Esophagus mucosa (tissue), 1 donor: ENCODE measurements at places on chromosomes 3 and 15. TPM values are rescaled to one million over a fixed set of nuclear protein-coding genes. Genes with fewer than 3 reads are reported as not detected.

TM6SF1 gene
- 0.48 TPM for total RNA-seq

- ATAC-seq = no peak
These were observed 463.9 kb upstream of the ADAMTS9 start for GRCh38 chr3:65151666-65152065.

SPESP1 gene
- 0.52 TPM for total RNA-seq

RAB11A gene
- total RNA-seq = 458 TPM

DNA sequence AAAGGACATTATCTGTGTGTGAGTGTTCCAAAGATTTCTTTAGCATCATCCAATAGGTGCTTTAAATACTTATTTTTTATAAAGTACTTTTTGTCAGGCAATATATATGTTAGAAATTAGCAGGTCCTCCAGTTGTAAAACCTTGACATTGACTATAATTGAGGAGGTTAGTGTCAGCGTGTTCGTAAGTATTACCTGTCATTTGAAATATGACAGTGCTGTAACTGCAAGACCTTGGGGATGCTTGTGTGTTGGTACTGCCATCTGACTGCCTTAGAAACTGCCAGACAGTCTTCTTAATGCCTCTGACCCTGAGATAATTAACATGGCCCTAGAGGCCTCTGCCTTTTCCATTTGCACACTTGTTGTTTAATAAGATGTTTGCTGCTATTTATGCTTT, 170.7 kb downstream of the NAALADL2 start:
- ATAC-seq = no peak

DNA sequence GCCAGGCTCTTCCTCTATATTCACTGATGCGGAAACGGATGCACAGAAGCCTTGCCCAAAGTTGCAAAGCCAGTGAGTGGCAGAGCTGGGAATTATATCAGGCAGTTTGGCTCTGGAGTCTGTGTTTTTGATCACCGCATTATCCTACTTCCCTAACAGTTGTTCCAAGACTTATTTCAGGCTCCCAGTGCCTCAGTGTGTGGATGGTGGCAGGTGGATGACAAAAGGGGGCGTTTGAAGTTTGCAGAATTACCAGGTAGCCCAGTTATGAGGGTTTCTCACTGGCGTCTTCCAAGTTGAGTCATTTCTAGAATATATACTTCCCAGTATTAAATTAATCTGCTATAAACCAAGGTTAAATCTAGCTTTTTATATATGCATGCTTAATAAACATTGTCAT, 81.0 kb downstream of the USP13 start:
- ATAC-seq = no peak

PRSS50 gene
- total RNA-seq = not detected

DNA sequence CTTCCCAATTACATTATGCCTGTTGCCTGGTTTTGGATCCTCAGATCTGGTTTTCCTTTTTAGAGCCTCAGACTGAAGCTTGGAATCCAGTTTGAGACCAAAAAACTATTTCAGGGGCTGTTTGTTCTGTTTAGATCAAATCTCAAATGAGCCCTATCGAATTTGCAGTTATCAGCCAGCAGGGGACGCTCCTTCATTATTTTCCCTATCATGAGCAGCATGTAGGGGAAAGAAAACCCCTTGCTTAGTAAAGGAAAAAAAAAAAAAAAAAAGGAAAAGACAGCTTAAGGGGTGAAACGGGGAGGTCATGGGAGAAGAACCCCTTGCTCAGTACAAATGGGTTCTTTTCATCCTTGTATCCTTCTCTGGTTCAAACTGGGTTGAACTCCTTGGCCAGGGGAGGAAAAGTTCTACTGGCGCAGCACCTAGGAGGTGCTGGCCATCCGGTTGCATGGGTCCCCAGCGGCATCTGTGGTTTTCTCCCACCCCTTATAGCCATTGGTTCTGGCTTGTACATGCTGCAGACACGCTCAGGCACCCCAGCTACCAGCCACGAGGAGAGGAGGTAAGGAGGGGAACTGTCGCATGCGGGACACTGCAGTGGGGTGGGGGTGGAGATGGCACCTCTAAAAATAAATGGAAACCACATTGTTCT, 1375.1 kb upstream of the ALCAM start:
- no peak for ATAC-seq

- ATAC-seq = peak; percentile 28
These were observed 298.3 kb downstream of the SHQ1 start for GRCh38 chr3:72549761-72550581.

DNA sequence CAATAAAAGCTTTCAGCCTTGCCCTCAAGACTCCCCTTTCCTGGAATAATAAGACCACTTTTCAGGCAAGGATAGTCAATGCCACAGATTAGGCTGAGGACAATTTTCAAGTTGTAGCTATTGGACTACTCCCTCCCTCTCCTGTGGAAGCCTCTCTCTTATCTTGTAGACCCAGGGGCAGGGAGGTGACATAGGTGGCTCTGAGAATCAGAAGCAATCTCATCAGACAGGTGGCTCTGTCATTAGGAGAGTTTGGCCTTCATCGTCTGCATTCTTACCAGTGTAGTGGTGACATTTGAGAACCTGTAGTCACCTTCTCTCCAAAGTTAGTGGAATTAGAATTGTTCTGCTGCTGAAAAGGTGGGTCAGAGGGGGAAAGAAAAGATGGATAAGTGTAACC, 80.0 kb downstream of the LARS2 start:
- ATAC-seq = no peak

- ATAC-seq = no peak
These were observed 35.0 kb downstream of the RAB11A start for GRCh38 chr15:65904301-65904700.

DNA sequence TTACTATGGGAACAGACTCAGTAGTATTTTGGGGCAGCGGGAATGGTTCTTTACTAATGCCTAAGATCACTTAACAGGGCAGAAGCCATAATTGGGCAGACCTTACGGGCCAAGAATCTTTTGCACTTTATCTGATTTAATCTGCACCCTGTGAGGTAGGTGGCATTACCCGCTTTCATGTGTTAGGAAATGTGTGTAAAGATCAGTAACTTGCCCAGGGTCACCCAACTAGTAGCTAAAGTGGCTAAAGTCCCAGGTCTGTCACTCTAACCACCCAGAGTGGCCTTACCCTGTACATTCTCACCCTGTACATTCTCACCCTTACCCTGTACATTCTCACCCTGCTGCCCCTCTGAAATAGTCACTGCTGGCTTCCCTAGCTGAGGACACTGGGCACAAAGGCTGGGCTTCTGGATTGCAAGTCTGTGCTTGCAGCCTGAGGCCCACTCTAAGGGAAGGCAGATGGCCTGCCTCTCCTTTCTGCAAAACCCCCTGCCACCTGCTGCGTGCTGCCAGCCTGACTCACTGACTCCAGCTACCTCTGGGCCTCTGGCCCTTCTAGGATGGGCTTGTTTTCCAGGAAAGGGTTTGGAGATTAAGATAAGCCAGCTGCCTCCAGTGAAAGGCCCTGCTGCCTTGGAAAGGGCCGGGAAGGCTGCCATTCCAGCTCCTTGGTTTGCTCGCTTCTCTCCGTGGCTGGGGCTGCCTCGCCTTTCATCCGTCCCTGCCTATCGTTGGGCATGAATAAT, 37.5 kb upstream of the MYZAP start:
- ATAC-seq = no peak

GRCh38 chr3:108125153-108125543, 34.3 kb upstream of the CD47 start:
- ATAC-seq = no peak

RPP25 gene
- total RNA-seq = 4.0 TPM

GRCh38 chr3:160159341-160159740, 65.9 kb upstream of the C3orf80 start:
- ATAC-seq = no peak

PLS1 gene
- 12.5 TPM for total RNA-seq

LARP6 gene
- total RNA-seq = 1.4 TPM

GRCh38 chr15:95459273-95459672, 871.2 kb upstream of the NR2F2 start:
- no peak for ATAC-seq

MEGF11 gene
- not detected for total RNA-seq

GRCh38 chr15:54884312-54884711, 312.4 kb downstream of the RSL24D1 start:
- no peak for ATAC-seq

IQCH gene
- 1.4 TPM for total RNA-seq

MOBP gene
- not detected for total RNA-seq

- peak; percentile 23 for ATAC-seq
These were observed 732 bp downstream of the SAXO2 start for GRCh38 chr15:82263350-82263749.

- ATAC-seq = no peak
These were observed 82.5 kb downstream of the TOP2B start for GRCh38 chr3:25582242-25582641.

TJP1 gene
- total RNA-seq = 118 TPM

DLL4 gene
- 1.1 TPM for total RNA-seq

CGNL1 gene
- total RNA-seq = 9.0 TPM

STOML1 gene
- total RNA-seq = 10.4 TPM

GRCh38 chr15:80403712-80404056, 498 bp upstream of the ARNT2 start:
- ATAC-seq = peak; percentile 51

GRCh38 chr3:66177026-66177425, 43.8 kb upstream of the SLC25A26 start:
- ATAC-seq = no peak

GOLGA6D gene
- not detected for total RNA-seq

TRPM1 gene
- total RNA-seq = not detected

SPINK8 gene
- 1.6 TPM for total RNA-seq

- no peak for ATAC-seq
These were observed 2.3 kb downstream of the FEZF2 start for GRCh38 chr3:62370858-62371719.

DNA sequence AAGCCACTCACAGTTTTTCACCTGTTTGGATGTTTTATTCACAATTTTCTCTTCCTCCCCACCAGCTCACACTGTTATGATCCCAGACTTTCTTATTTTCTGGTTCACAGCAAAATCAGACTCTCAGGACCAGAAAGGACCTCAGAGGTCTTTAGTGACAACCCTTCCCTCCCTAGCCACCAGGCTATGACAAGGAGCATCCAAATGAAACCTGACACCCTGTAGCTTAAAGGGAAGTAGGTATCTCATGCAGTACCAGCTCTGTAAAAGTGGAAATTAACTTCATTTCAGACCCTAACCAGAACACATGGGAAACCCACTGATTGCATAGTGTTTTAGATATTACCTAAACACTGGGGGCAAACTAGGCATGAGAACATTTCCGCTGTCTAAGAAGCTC, 45.3 kb downstream of the ATP13A5 start:
- ATAC-seq = no peak

GRCh38 chr15:85497172-85497569, 116.8 kb downstream of the AKAP13 start:
- ATAC-seq = no peak

- peak; percentile 20 for ATAC-seq
These were observed 279.3 kb upstream of the LRRFIP2 start for GRCh38 chr3:37453393-37454389.

DNA sequence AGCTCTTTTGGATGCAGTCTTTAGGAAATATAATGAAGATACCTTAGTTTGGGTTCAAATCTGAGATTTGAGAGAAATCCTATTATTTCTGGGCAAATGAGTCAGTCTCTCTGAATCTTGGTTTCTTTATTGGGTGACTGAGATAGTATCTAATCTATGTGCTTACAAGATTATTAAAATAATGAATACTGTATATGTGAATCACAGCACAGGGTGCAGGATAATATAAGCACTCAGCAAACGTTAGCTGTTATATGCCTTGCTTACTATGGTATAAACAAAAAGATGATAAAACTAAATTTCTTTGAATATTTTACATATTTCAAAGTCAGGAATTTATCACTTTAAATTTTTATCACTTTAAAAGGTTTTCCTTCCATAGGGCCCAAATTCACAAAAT, 29.6 kb downstream of the FGF7 start:
- no peak for ATAC-seq

- ATAC-seq = no peak
These were observed 21.4 kb downstream of the SIAH2 start for GRCh38 chr3:150741497-150742140.

CILP gene
- 0.64 TPM for total RNA-seq

DNA sequence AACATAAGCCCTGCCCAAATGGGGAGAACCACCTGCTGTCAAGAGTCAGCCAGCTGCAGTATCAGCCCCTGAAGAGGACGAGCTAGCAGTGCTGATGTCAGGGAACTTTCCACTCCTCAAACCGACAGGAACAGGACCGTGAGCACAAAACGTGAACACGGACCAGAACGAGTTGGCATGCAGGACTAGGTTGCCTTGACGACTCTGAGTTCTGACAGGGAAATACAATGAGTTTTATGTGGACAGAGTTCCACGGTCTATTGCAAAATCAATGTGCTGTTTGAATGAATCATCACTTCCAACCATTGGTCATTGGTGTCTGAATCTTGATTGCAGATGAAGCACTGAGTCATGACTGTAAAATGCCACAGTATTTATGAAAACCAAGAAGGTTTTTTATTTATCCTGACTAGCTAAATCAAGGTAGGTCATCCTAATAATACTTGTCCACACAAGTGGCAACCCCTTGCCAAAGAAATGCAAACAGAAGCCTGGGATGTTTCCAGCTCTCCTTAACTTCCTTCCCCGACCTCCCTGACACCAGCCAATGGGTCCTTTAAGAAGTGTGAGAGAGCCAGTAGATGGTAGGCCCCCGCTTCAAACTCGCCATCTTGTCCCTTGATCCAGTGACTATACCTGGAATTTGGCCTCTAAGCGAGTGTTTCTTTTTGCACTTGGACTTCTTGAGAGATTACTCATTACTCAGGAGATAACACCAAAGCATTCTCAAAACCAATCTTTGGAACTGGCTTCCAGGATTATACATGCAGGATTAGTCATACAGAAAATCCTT, 119.6 kb downstream of the ASB7 start:
- ATAC-seq = peak; percentile 88

CPNE9 gene
- not detected for total RNA-seq

CLEC3B gene
- 3.1 TPM for total RNA-seq

- ATAC-seq = no peak
These were observed 123.3 kb downstream of the TPRG1 start for GRCh38 chr3:189295089-189295488.

GATM gene
- total RNA-seq = 11.3 TPM

GRCh38 chr3:133368371-133369067, 31.3 kb upstream of the BFSP2 start:
- no peak for ATAC-seq

DNA sequence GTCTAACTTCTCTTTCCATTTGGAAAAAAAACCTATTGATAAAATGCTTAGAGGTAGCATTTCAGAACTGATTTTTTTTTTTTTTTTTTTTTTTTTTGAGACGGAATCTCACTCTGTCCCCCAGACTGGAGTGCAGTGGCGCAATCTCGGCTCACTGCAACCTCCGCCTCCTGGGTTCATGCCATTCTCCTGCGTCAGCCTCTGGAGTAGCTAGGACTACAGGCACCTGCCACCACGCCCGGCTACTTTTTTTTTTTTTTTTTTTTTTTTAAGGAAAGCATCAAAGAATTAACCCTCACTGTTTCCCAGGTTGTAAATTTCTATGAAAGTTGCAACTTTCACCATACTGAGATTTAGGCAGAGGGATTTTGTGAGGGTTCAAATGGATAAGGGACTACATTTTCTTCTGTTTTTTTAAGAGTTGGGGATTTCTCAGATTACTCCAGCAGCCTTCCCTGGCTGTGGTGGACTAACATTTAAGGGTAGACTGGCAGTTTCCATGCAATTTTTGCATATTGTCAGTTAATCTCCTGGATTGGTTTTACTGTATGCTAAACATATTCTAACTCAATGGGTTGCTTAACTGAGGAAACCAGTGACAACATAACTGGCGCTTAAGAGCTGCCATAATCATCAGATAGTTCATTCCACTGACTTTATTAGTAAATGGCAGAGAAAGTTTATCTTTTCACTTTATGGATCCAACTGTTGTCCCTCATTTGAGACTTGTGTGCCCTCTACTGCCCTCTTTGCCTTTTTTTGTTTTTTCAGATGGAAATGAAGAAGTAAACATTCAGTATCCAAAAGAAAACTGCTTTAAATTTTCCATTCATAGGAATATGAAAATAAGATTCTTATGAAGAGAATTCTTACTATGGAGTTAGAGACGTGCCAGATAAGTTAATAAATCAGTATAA, 93.7 kb downstream of the NPTN start:
- no peak for ATAC-seq
